ENCODE measurements at places on chromosomes 3 and 15.

- no peak for DNase-seq
Measured at GRCh38 chr3:42871592-42872196, 4.0 kb downstream of the CYP8B1 start.

GRCh38 chr3:5054098-5054497, 68.0 kb upstream of the ARL8B start:
- no peak for DNase-seq

- no peak for DNase-seq
Measured at GRCh38 chr15:27500206-27500605, 529.2 kb downstream of the GABRG3 start.

DNA sequence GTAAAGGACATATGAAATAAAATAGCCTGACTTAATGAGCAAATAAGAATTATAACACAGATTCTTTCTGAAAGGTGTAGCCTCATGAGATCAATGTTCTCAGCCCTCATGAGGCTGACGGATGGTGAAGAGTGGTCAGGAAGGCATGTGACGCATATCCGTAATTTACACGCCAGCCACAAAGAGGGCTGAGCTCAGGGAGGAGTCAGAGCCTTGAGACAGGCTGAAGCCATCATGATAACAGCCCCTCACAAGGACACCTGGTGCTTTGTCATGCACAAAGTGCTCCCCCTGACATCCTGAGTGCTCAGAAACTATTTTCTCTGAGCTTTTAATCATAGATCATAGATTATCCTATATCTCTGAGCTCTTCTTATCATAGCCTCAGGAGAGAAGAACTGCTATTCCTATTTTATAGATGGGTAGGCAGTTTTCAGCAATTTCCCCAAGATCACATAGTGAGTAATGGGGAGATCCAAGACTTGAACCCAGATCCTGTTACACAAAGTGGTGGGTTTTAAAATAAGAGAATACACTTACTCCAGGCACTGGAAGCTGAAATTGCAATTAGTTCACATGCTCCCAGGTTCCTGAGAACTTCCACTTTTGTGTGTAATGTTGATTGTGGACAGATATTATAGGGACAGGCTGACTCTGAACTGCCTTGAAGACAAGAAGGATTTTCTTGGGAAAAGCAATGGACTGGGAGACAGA, 267.1 kb downstream of the RPLP1 start:
- DNase-seq, result no peak

GRCh38 chr15:80231371-80231770, 20.6 kb downstream of the CTXND1 start:
- DNase-seq, result no peak

- no peak for DNase-seq
Measured at GRCh38 chr3:46959161-46959511, 17.4 kb downstream of the CCDC12 start.

DNA sequence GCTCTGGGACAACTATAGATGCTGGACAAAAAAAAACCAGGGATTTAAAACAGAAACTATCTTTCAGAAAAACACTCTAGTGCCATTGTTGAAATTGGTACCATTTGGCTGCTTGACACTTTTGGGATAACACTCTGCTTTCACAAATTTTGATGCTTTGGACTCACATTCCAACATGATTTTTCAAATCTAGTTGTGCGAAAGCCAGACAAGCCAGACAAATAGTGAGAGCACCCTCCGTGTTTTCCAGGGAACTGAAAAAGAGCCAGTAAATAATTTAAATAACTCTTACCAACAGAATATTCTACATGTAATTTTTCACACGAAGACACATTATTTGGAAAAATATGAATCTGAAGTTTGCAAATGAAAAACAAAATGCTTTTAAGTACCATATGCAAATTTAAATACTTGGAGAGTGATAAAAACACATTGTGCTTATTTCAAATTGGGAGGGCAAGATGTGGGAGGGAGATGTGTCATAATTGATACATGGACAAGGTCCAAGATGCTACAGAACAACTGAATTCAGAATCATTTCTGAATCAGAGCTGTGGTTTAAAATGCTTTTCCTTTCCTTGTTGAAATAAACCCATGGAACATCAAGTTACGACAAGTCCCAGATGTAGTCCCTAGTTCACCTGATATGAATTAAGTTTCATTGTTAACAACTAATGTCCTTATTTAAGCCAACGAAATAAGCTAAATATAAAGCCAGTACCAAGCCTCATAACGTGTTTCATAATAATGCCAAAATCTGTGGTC, 144.2 kb upstream of the SOX2 start:
- DNase-seq, result no peak

- no peak for DNase-seq
Measured at GRCh38 chr3:29763115-29763514, 482.2 kb downstream of the RBMS3 start.

- no peak for DNase-seq
Measured at GRCh38 chr15:87374339-87374738, 882.2 kb downstream of the NTRK3 start.

DNA sequence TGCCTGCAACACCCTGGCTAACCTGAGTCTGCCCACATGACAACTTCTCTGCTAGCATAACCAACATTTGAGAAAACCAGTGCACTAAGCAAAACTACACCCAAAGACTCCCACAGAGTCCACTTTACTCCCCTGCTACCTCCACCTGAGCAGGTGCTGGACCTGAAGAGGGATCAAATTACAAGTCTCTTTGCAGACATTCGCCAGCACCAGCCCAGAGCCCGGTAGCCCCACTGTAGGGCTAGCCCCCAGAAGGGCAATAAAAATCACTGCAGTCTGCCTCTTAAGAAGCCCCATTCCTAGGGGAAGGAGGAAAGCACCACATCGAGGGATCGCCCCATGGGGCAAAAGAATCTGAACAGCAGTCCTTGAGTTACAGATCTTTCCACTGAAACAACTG, 472.2 kb downstream of the GRM7 start:
- DNase-seq, result no peak

- no peak for DNase-seq
Measured at GRCh38 chr15:56808160-56808559, 74.9 kb upstream of the ZNF280D start.

GRCh38 chr3:8987645-8988383, 24.5 kb upstream of the RAD18 start:
- DNase-seq, result peak; percentile 73

- no peak for DNase-seq
Measured at GRCh38 chr3:69472093-69472492, 86.2 kb upstream of the FRMD4B start.

DNA sequence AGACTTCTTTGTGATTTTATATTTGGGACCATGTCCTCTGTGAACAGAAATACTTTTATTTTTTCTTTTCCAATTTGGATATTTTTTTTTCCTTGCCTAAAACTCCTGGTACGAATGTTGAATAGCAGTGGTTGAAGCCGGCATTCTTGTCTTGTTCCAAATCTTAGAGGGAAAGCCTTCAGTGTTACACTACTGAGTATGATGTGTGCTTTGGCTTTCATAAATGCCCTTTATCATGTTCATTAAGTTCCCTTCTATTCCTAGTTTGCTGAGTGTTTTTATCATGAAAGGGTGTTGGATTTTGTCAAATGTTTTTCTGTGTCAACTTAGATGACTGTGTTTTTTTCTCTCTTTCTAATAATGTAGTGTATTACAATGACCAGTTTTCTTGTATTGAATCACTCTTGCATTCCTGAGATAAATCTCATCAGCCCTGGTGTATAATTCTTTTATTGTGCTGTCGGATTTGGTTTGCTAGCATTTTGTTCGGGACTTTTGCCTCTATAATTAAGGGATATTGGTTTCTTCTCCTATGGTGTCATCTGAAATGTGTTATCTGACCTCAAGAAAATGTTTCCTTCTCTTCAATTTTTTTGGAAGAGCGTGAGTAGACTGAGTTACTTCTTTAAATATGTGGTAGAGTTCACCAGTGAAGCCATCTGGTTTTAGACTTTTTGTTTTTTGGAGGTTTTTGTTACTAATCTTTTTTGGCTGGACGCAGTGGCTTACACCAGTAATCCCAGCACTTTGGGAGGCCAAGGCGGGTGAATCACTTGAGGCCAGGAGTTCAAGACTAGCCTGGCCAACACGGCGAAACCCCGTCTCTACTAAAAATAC, 33.3 kb downstream of the MAP1A start:
- peak; percentile 65 for DNase-seq

- DNase-seq, result no peak
Measured at GRCh38 chr15:64412216-64412615, 24.6 kb downstream of the TRIP4 start.

- DNase-seq, result peak; percentile 87
Measured at GRCh38 chr3:42652611-42653302, 740 bp upstream of the ZBTB47 start.

DNA sequence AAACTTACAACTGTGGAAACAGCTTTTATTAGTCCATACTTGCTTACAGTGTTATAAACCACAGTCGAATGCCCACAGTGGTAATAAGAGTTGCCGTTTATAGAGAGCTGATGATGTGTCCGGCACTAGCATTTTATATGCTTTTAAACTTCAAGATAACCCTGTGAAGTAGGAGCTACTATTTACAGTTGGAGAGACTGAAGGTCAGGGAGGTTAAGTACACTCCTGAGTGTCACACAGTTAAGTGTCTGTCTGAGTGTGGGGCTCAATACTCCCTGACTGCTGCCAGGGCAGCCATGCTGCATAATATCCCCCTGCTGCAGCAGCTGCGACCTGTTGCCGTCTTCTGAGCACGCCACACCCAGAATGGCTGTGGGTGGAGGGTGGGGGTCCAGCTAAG, 89.9 kb upstream of the TNFAIP8L3 start:
- DNase-seq, result no peak

- peak; percentile 60 for DNase-seq
Measured at GRCh38 chr3:187016639-187017345, 86.5 kb downstream of the ST6GAL1 start.

DNA sequence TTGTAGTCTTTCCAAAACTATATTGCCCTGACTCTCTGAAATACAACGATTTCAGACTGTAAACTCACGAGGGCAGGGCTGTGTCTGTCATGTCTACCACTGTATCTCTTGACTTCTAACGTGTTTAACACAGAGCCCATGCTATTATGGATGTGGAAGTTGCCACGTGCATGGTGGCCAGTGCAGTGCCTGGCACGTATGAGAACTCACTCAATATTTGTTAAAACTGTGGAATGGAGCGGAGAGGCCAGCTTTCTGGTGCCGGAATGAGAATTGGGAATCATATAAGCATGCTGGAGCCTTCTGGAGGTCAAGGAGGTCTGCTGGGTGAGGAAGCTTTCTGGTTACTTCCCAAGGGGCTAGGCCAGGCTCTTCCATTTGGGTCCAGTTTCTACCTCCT, 220.6 kb upstream of the LYSMD4 start:
- peak; percentile 21 for DNase-seq

DNA sequence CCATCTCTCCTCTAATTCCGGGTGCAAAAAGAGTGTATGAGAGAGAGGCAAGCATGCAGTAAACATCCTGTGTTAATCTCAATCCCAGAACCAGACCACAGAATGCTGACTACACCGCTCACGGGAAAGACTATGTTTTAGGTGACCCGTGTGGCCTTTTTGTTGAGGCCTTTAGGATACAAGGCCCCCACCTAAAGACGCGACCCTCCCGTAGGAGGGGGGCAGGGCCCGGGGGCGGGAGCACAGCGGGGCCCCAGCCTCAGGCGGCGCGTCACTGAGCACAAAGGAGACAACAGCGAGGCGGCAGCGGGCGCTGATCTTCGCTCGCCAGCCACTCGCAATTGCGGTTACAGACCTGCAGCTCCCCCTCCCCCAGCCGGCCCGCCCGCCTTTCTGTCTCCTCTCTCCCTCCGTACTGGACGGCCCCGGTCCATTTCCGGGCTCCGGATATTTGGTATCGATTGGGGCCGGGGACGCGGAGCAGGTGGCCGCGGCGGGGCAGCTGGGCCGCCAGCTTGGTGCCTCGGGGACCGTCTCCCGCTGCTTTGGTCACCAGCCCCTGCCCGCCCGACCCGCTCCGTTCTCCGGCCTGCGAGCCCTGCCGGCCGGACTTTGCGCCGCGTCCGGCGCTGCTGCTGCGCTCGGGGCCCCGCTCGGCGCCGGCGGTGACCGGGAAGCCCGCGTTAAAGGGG, at the start of gene CCDC50:
TSS of gene CCDC50 (plus strand) at position 433 of the 692 bp plus-strand sequence. CDS start 281 bp downstream, outside the sequence.
- DNase-seq, result peak; percentile 86

DNA sequence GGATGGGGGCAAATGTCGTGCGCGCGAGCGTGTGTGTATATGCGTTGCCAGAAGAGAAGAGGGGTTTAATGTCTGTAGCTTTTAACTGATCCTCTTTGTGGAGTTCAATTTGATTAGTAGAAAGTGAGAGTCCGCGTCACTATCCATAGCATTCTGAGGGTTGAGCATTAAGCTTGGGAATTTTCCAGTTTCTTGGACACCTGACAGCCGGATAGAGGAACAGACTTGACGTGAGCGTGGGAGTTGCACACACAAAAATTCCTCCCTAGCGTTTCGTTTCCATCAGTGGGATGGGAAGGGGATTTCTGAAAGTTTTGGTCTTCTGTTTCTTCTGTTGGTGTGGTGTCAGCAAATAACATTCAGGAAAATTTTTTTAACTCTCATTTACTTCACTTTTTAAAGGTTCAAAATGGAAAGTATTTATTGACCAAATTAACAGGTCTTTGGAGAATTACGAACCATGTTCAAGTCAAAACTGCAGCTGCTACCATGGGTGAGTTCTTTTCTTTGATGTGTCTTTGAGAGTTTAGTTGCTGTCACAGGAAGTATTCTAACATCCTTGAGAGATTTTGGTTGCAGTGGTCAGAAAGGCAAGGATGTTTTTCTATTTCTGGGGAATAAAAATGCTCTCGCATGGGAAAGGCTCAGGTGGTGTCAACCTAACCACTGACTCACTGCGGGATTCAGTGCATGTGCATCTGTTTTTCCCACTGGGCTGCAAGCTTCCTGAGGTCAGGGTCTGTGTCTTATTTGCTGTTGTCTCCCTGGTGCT, 841 bp downstream of the POGLUT1 start:
- no peak for DNase-seq

DNA sequence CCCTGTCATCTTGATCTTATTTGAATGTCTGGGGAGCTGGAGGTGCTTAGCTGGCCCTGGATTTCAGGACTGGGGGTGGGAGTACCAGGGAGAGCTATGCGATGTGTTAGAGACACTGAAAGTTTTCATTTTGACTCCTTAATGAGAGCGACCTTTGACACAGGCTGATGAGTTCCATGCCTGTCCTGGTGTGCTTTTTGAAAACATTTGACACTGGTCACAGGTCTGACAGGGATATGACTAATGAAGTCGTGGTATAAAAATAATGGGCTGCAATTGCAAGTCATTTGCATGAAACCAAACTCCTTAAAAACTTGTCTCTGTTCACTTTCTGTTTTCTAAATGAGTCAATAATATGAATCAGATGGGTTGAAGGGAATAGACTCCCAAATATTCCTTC, 81.9 kb downstream of the MECOM start:
- no peak for DNase-seq

GRCh38 chr3:116342499-116342898, 102.8 kb downstream of the LSAMP start:
- no peak for DNase-seq
